ENCODE measurements at places on chromosomes 1 and 21.
A peak's percentile ranks its signal among the peaks of the same experiment; 100 is the strongest.

DNA sequence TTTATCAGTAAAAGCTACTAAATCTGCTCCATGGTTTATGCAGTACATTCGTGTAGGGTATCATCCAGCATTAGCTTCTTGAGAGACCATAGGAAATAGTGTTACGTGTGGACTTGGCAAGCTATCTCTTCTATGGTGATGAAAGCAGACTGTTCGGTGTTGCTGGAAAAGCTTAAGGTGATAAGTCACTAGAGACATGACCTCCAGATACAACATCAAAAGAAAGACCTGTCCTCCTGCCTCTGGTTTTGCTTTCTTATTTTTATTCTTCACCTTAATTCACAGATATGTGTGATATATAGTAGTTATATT lies 53.5 kb upstream of the S1PR1 start:
- DNase-seq: no peak

DNA sequence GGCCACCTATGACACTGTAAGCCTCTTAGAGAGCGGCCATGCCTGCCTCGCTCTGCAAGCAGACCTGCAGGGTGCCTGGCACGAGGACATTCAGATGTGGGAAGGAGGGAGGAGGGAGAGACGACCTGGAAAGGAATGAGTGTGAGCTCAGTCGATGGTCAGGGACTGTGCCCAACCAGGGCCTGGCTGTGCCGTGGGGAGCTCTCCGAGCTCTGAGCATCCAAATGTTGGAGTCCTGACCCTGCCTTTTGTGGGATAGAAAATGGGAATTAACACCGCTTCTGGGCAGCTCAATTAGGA lies 7.3 kb downstream of the CSTB start:
- DNase-seq: no peak

DNA sequence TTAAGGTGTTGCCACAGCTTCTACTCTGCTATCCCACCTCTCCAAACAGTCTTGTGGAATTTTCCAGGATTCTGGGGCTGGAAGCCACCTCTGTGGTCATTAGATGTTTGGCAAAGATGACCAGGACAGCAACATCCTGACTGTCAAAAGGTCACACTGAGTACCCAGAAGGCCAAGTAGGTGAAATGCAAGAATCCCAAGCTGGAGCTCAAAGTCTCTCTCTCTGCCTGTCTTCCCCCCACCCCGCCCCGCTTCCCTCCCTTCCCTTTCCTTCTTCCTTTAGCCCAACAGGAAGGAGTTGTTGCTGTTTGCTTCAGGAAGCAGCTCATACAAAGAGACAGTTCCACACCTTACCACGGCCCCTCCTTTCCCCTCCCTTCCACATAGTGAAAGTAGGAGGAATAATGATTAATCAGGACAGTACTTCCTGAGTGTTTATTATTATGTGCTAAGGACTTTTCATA lies 75.6 kb upstream of the SLC2A1 start:
- no peak for DNase-seq

DNA sequence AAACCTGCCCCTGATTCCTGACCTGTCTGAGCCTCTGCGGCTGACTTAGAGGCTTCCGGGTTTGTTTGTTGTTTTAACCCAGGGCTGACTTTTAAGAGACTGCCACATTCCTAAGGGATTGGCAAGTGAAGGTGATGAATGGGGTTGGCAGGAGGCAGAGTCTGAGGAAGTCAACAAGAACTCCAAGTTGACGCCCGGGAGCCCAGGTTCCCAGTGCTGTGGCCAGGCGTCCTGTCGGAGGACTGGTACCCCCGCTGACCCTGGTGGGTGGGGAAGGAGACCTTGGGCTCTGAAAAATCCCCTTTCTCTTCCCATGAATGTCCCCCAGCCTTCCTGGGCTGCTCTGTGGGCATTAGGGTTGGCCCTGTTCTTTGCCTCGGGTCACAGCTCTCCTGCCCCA lies 19.7 kb upstream of the EPS8L3 start:
- peak; percentile 90 for DNase-seq

- DNase-seq: no peak
Measured at GRCh38 chr1:153571706-153572105, 6.1 kb upstream of the S100A2 start.

DNA sequence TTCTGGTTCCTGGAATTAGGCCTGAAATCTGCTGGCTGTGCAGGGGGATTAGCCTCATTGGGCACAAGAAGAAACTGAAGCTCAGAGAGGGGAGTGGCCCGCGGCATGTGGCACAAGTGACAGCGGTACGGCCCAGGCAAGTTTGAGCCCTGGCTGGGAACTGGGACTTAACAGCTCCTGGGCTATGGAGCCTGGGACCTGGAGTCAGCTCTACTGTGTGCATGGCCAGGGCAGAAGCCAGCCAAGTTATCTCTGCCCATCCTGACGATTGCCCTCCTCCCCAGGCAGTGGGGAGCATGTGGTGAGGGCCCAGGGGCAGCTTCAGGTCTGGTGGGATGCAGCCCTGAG lies 61.3 kb downstream of the ALPL start:
- DNase-seq: no peak

DNA sequence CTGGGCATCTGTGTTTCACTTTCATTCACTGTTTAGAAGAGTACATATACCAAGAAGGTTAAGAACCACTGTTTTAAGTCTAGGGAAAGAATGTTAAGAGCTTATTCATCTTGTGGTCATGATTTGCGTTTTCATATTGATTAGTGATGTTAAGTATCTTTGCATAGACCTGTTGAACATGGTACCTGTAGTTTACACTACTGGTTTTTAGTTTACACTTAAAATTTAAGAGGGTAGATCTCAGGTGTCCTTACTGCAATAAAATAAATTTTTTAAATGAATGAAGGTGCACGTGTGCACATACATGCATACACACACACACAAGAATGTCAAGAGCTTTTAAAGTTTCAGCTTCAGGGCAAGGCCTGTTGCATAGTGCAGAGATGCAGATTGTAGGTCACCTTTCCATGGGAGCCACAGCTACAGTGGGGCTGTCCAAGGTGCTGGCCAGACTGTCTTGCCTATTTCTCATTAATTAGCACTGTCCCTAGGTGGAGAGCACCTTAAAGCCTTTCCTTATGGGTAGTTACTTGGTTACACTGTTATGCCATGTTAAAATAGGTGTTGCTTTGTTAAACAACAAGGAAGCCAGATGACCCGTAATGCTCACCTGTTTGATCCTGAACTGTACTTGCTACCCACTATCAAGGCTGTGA lies 543.0 kb upstream of the DAB1 start:
- peak; percentile 9 for DNase-seq

GRCh38 chr21:42760951-42761751 lies 107.7 kb downstream of the PDE9A start:
- no peak for DNase-seq

DNA sequence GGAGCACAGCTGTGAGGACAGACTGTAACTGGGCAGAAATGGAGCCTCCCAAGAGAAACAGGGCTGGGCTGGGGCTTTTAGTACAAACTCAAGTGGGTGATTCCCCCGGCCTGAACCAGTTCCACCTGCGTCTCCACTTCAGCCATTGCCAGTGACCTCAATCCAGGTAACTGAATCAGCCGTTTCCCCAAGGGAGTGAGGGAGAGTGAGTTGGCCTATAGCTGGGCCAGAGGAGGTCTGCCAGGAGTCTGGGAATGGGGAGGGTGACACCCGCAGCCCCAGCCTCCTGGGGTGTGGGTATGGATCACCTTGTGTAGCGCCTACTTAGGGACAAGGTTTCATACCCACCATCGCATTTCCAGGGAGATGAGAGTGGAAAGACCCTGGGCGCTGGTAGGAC lies 8.5 kb downstream of the SLC26A9 start:
- no peak for DNase-seq

DNA sequence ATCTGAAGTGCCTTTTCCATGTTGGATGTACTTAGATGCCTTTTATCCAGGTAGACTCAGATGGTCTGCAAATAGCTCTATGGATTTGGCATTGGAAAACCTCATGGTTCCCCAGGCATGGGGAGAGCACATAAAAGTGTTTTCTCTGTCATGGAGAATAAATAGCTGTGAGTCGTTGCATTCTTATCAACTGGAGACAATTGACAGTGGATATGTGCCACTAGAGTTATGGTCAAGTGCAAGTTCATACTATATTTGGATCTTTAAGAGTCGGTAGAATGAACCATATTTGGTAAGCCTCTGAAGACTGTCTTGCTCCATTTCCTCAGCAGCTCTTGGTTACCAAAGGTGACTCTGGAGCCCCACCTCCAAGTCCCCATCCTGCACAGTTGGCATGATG lies 83.7 kb downstream of the ROR1 start:
- DNase-seq: no peak

DNA sequence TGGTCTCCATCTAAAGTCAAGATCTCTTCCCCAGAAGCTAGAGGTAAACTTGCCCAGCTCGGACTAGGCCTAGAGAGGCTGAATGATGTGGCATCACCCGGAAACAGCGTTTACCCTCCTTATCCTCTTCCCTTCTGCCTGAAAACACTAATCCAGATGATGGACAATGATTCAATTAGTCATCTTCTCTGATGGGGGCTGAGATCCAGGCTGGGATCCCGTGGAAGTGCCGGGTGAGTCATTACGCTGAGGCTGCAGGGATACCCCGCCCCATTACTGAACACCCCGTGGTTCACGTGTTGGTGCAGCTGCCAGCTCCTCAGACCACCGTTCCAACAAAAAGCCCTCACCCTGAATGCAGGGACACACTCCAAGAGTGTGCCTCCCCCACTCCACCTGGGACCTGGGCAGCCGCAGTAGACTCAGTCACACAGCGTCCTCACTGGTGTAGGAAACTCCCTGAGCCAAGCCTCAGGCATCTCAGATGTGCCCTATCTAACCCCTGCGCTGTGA lies 2.0 kb downstream of the S100A6 start:
- peak; percentile 95 for DNase-seq

Measured in EH (cell line).